Parietal lobe (tissue), 2 donors: ENCODE measurements at places on chromosomes 16 and 17. TPM values are rescaled to one million over a fixed set of nuclear protein-coding genes. Genes with fewer than 3 reads are reported as not detected.

The KRTAP4-12 gene
- not detected for total RNA-seq

The NXPH3 gene
- total RNA-seq = 22.2 TPM

The CHP2 gene
- total RNA-seq = 0.31 TPM

The TNP2 gene
- not detected for total RNA-seq

The KRT33B gene
- total RNA-seq = not detected

The NACA2 gene
- not detected for total RNA-seq

The MIS12 gene
- total RNA-seq = 32.9 TPM

The CPNE7 gene
- total RNA-seq = 13.5 TPM

The SRCIN1 gene
- total RNA-seq = 42.3 TPM

The NLE1 gene
- 33.5 TPM for total RNA-seq

The PERCC1 gene
- total RNA-seq = not detected
